ENCODE measurements at places on chromosomes 3 and 15.

DNA sequence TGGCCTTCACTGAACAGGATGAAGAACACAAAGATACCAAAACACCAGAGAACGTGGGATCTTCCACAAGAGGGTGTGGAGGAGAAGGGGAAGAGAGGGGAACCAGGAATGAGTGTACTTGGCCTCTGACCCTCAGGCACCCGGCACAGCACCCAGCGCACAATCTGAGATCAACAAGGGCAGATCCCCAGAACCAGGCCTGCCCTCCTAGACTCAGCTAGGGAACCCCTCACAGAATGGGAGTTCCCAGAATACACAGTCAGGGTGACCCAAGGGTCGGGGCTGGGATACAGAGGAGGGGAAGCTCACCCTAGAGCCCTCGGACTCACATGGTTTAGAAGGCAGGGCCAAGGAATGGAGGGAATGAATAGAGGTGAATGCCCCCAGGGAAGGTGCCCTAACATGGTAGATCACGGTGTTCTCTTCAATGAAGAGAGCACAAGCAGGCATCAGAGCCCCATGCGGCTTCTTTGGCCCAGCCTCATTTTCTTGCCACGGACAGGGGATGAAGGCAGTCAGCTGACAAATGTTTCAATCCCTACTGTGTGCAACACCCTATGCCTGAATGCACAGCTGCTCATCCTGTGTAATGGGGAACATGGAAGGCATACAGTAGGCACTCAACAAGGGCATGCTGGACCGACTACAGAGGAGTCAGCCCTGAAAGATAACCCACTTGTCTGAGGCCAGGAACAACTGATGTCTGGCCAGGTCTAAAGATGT, 13.1 kb downstream of the BMF start:
- DNase-seq, result no peak

- no peak for DNase-seq
Observed at GRCh38 chr3:50587373-50587772, 18.1 kb downstream of the HEMK1 start.

GRCh38 chr3:195011231-195011834, 259.6 kb downstream of the XXYLT1 start:
- no peak for DNase-seq

- DNase-seq, result no peak
Observed at GRCh38 chr3:66035763-66036477, 2.8 kb downstream of the MAGI1 start.

DNA sequence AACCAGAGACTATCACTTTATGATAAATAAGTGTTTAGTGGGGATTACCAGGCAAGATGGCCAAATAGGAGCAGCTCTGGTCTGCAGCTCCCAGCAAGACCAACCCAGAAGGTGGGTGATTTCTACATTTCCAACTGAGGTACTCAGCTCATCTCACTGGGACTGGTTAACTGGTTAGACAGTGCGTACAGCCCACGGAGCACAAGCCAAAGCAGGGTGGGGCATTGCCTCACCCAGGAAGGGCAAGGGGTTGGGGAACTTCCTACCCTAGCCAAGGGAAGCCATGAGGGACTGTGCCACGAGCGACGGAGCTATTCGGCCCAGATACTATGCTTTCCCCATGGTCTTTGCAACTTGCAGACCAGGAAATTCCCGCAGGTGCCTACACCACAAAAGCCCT, 171.0 kb downstream of the CTNNB1 start:
- DNase-seq, result no peak

DNA sequence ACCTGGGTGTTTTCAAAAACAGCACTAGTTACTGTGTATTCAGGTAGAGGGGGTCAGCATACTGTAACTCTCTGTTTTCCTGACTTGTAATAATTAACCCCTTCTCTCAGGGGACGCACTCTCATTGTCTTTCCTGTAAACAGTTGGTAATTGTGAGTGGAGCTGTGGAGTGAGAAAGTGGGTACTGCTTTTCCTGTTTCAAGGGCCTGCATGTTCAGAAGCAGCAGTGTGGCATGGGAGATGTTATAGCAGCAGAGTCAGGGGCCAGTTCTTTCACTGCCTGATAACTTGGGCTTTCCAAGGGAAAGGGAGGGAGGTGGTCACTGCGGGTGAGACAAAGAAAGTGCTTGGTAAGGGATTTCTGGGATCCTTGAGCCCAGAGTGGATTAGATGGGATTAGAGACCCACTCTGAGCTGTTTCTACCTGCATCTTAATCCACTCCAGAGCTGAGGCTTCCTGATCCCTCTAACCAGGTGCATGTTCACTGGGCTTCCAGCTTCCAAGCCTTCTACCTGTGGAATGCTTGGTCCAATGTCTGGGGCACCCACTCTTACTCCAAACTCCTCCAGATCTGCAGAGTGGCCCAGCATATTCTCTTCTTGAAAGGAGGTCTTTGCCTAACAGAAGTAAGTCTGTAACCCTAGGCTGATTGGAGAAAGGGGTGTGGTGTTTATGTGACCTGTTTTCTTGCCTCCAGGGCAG, 105.2 kb downstream of the RPLP1 start:
- DNase-seq, result no peak

DNA sequence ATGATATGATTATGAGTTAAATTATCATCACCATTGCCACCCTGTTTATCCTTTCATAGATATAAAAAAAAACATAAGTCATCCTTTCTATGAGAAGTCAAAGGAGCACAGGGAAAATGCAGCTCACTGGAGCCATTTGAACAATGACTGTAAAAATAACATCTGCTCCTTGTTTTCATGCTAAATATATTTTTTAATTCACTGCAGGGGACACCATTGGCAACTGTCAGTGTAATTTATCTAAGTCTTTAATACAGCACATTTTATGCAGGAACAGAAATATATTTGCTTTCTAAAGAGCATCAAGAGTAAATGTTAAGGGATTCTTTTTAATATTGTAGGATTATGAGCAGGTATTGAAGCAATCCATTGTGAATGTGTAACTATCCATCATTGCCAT, 371.3 kb downstream of the ZBBX start:
- DNase-seq, result no peak

- DNase-seq, result no peak
Observed at GRCh38 chr3:189625572-189625971, 5.6 kb upstream of the TP63 start.

- no peak for DNase-seq
Observed at GRCh38 chr3:129835198-129835597, 58.3 kb downstream of the TMCC1 start.

GRCh38 chr3:10843378-10843777, 27.4 kb downstream of the SLC6A11 start:
- no peak for DNase-seq

DNA sequence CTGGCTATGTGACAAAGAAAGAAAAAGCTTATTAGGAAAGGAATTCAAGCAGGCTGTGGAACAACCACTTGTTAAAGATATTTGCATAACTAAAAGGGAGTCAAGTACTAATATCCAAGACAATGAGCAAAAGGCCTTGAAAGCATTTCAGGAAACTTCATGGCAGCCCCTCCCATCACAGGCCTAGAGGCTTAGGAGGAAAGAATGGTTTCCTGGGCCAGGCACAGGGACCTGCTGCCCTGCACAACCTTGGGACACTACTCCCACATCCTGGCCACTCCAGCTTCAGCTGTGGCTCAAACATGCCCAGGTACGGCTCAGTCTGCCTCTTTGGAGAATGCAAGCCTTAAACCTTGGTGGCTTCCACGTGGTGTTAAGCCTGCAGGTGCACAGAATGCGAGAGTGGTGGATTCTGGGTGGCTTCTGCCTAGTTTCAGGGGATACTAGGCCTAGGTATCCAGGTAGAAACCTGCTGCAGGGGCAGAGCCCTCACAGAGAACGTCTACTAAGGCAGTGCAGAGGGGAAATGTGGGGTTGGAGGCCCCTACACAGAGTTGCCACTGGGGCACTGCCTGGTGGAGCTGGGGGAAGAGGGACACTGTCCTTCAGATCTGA, 121.6 kb downstream of the OPA1 start:
- DNase-seq, result no peak

GRCh38 chr3:124579641-124580040, 150.6 kb upstream of the UMPS start:
- DNase-seq, result no peak

GRCh38 chr15:43851251-43851650, 24.4 kb downstream of the WDR76 start:
- DNase-seq, result no peak

GRCh38 chr3:148146241-148146640, 551.5 kb upstream of the AGTR1 start:
- no peak for DNase-seq

DNA sequence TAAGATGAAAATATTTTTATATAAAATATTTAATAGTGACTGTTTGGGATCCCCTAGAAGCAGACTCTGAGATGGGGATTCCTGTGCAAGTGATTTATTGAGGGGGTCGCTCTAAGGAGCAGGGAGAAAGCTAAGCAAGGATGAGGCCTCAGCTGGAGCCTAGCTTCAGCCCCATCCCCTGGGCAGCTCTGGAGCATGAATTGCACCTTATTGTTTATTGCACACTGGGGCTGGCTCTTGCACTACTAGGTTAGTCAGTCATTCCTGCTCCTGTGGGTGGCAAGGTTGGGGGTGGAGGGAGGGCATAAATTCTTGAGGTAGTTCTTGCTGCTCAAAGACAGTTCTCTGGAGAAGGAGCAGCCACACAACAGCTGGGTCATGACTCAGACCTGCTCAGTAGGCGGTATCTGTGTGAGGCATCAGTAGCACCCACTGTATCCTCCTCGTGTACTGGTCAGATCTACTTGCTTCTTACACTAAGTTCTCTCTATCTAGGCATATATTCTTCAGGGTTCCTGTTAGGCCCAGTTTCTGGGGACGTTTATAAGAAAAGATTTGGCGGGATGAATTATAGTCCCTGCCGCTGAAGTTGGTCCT, 27.2 kb upstream of the TNFSF10 start:
- peak; percentile 93 for DNase-seq
